ENCODE measurements at places on chromosomes 7 and 10.

GRCh38 chr10:21517134-21518031 lies 8.1 kb downstream of the SKIDA1 start:
- DNase-seq, result no peak

DNA sequence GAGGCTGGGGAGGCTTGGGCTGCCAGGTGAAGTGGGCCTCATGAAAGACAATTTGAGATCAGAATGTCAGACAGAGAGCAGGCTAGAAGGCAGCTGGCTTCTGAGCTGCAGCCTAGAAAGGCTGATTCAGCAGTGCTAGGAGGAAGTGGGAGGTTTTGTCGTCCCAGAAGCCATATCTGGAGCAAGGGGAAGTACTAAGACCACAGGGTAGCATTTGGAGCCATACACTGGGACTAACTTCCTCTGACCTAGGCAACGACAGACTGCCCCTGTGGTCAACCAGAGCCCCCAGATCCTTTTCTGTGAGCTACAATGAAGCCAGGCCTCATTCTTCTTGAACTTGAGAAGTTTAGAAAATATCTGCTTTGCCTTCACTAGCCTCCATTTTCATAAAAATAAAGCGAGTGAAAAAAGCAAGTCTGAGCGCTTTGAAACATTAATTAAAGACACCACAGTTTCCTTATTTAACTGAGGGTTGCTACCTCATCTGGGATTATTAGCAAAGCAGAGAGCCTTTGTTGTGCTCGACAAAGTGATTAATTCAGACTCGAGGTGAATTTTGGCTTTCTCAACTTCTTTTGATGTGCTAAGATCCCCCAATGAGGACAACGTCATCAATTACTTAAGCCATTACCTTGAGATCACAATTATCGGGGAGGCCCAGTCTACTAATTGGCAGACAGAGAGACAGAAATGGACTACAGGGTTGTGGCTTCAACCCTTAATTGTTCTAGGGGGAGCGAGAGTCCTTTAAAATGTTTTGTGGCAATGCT lies 26.6 kb downstream of the TBXAS1 start:
- DNase-seq, result no peak

- DNase-seq, result no peak
These were observed 15.6 kb downstream of the UBTD1 start for GRCh38 chr10:97514344-97514743.

DNA sequence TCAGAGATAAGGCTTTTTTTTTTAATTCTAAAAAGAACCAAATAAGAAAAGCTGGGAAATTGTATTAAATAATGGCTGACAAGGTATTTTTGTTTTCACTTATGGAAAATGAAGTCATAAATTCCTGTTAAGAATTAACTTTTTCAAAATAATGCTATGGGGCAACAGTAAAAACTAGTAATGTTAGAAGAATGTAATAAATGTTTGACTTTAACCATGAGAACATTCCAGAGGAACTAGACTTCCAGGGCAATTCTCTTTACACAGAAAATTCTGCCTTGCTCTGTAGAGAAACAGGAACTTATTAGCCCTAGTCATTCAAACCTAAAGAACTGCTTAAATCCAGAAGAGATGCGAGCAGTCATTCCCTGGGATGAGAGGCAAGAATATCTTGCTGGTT lies 571.1 kb downstream of the IPMK start:
- DNase-seq, result no peak

- DNase-seq, result no peak
These were observed 347.2 kb downstream of the SDK1 start for GRCh38 chr7:3648276-3648675.

GRCh38 chr10:124724279-124725027 lies 19.7 kb downstream of the FAM53B start:
- DNase-seq, result no peak

DNA sequence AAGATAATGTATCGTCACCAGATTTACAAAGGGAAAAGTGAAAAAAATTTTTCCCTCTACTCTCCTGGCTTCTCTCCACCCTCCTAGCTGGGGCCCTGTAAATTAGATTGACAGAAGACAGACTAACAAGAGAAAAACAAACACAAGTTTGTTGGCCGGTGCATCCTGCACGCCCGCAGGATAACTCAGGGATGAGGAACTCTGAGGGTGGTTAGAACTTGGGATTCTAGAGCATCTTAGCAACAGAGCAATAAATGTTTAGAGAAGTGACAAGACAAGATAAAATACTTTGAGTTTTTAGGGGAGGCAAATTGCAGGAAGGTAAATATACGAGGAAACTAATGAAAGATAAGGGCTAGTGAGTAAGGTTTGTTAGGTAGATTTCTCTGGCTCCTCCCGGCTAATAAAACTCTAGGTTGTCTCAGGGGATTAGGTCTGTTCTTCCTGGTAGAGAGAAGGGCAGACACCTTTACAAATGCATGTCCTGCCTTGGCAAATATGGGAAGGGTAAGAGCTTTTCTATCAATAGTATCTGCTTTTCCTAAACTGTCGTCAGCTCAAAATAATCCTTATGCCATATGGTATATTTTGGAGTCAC lies 4.3 kb upstream of the UCN3 start:
- DNase-seq, result no peak

DNA sequence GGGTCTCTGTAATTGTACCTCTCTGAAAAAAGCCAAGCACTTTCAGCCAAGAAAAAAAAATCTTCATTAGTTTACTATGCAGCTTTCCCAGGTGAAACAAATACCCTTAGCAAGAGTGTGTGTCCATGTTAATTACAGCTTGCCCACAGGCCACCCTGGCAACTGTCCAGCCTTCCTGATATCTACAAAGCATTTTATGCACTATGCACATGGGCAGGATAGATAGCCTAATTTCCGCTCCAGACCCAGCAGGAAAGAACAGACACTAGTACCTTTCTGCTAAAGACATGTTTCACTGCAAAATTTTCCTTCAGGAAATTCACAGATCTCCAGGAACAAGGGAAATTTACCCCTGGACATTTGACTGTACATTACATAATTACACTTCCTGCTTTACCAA lies 24.4 kb downstream of the CACNA2D1 start:
- no peak for DNase-seq

DNA sequence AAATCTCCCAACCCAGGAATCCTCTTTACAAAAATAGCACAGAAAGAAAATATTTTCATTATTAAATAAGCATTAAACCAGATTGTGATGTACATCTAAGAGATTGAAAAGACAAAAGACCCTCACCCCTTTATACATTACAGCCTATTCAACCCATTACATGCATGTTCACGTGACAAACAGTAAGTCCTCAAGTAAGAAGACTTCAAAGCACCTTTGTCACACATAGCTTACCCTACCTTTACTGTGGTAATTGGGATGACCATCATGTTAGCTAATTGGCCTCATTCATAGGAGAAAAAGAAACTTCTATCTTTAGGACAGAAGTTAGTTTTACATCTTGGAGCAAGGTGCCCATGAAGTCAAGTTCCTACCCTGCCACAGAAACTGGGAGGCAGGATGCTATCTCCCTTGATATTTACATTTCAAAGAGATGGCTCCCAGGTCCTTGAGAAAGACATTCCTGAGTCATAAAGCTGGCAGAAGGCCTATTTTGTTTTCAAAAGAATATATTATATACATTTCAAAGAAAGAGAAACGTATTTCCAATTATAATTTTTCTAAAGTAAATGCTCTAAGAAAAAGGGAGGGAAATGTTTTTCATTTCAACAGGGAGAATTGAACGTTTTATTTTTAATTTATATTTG lies 48.1 kb downstream of the GNAI1 start:
- no peak for DNase-seq

- no peak for DNase-seq
These were observed 525.7 kb downstream of the KCNMA1 start for GRCh38 chr10:77111611-77112550.

- no peak for DNase-seq
These were observed 60.4 kb upstream of the CACNB2 start for GRCh38 chr10:18079665-18080295.

- peak; percentile 14 for DNase-seq
These were observed 247.4 kb downstream of the ELMO1 start for GRCh38 chr7:37201003-37201875.

GRCh38 chr10:78437998-78438906 lies 404.6 kb downstream of the RPS24 start:
- no peak for DNase-seq

GRCh38 chr7:50292165-50292757 lies 12.3 kb upstream of the IKZF1 start:
- DNase-seq, result no peak

- DNase-seq, result no peak
These were observed 360.6 kb upstream of the ADARB2 start for GRCh38 chr10:2097937-2098336.

DNA sequence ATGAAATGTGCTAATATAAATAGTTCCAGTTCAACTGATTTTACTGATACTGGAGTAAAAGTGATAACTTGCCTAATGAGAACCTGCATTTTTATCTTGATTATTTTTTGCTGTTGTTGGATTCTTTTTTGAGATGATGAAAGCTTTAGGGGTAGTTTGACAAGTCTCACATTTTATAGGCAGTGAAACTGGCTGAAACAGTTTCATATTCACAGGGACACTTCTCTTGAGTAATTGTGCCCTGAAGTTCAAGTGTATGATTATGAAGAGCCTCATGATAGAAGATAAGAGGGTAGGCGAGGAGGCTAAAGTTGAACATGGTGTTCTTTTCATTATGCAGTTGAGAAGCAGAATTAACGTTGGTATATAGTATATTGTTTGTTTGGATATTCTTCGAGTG lies 5.1 kb downstream of the AUTS2 start:
- DNase-seq, result no peak

GRCh38 chr10:89115876-89116627 lies 91.1 kb downstream of the CH25H start:
- no peak for DNase-seq

- DNase-seq, result peak; percentile 11
These were observed 337.6 kb downstream of the CCSER2 start for GRCh38 chr10:84665883-84666463.

GRCh38 chr10:94111367-94111766 lies 117.6 kb downstream of the PLCE1 start:
- DNase-seq, result no peak

DNA sequence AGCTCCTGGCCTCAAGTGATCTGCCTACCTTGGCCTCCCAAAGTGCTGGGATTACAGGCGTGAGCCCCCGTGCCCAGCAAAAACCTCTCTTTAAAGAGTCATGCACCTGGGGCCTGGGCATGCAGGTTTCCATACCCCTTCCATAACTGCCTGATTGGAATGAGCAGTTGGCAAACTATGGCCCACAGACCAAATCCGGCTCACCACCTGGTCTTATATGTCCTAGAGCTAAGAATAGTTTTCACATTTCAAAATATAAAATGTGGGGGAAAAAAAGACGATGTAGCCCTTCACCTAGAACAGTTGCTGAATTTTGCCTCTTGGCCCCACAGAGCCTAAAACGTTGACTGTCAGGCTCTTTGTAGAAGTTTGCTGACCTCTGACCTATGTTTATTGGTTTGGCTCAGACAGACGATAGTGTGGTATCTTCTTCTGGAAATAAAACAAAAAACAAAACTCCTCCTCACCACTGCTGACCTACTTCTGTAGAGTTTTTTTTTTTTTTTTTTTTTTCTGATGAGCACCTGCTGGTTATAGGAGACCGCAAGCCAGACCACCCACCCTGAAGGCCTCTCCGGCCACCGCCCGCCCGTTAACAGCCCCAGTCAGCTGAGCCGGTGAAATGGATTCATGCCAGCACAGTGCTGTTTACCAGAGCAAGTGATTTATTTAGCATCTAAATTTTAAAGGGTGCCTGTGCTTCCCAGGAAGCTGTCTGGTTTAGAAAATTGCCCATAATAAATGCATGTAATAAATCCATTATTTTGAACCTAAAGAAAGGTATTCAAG lies 33.5 kb upstream of the SFRP5 start:
- no peak for DNase-seq

DNA sequence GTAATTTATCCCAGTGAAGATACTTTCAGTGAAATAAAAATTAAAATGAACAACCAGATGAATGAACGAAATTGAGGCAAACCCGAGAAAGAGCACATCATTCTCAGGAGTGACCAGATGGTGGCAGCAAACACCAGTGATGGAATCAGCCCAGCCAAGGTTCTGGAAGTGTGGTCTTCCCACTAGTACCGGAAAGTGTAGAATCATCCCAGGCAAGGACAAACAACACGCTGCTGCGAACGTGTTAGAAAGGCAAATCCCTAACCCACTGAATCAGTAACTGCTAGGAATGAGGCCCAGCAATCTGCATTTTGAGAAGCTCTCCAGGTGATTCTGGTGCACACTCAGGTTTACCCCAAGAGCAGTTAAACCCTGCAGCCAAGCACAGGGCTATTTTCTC lies 15.5 kb upstream of the SLC18A3 start:
- DNase-seq, result no peak

GRCh38 chr7:74051193-74051592 lies 23.2 kb downstream of the ELN start:
- DNase-seq, result no peak

- DNase-seq, result no peak
These were observed 314.7 kb downstream of the BICC1 start for GRCh38 chr10:58827381-58827780.

Data from NK-92 treated with Interleukin-12 subunit alpha and Interleukin-12 subunit beta, amount 100 ng/mL, for 24 hours (cell line).